ENCODE measurements at places on chromosomes 7 and 10.

- no peak for DNase-seq
Measured at GRCh38 chr7:80681272-80681885, 42.9 kb downstream of the CD36 start.

DNA sequence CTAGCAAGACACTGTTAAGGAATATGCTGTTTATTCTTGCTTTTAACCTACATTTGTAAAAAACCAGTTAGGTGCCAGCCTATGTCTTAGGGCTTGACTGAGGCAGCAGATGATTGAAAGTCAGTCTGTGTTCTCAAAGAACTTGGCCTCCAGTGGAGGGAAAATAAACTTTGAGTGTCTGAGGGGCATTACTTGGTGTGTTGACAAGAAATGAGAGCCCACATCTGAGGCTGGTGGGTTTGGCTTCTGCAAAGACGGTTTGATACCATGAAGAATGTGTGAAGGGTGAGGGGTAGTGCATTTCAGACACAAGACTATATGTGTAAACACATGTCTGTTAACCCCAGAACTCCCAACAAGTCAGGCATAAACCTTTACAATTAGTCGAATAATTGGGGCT is 28.5 kb downstream of the CCSER2 start:
- no peak for DNase-seq

GRCh38 chr10:132642732-132643008 is 105.1 kb downstream of the INPP5A start:
- DNase-seq = no peak

- no peak for DNase-seq
Measured at GRCh38 chr7:135741905-135742304, 6.7 kb downstream of the FAM180A start.

DNA sequence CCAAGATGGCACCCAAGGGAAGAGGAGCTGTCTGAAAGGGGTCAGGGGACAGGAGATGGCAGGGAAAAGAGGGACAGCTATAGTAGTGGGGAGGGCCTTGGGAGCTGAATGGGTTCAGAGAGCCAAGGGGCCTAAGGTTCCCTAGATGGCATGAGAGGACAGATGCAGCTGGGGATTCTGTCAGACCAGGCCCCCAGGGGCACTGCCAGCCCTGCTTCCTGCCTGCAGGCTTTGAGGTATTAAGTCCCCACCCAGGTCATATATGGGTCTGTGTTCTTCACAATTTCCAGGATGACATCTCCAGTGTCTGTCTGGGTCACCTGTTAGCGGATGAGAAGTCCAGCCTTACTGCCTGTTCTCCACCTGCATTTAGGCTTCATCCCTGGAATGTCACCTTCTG is 56.7 kb downstream of the NEURL1 start:
- DNase-seq = no peak

DNA sequence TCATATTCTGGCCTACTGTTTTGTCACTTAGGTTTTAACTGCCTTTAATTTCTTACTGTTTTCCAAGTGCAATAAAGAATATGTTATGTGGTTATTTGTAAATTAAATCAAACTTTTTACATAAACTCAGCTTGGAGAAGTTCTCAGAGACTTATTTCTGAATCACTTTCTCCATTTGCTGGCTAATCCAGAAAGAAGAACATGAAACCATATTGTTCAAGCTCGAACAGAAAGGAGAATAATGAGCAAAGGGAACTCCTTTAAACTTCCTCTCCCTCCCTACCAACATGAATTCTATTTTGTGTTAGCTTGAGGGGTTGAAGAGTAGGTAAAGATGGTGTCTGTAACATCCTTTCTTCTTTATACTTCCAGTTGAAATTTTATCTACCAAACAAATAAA is 52.3 kb downstream of the SHTN1 start:
- no peak for DNase-seq

DNA sequence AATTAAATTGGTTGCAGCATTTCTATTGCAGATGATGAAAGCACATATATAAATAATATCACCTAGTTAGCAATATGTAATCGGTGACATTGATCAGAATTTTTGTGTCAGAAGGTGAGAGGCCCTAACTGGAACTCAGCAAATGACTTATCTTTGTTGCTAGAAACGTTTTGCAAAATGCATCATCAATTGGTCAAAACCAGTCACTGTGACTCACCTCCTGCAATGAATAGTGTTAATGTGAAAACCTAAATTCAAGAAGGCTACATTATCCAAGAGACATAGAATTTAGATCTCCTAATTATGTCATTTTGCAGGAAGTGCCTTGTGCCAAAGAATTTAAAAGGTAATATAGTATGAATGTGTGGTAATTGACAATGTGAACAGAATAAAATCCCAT is 9.8 kb upstream of the PNLIPRP3 start:
- no peak for DNase-seq

DNA sequence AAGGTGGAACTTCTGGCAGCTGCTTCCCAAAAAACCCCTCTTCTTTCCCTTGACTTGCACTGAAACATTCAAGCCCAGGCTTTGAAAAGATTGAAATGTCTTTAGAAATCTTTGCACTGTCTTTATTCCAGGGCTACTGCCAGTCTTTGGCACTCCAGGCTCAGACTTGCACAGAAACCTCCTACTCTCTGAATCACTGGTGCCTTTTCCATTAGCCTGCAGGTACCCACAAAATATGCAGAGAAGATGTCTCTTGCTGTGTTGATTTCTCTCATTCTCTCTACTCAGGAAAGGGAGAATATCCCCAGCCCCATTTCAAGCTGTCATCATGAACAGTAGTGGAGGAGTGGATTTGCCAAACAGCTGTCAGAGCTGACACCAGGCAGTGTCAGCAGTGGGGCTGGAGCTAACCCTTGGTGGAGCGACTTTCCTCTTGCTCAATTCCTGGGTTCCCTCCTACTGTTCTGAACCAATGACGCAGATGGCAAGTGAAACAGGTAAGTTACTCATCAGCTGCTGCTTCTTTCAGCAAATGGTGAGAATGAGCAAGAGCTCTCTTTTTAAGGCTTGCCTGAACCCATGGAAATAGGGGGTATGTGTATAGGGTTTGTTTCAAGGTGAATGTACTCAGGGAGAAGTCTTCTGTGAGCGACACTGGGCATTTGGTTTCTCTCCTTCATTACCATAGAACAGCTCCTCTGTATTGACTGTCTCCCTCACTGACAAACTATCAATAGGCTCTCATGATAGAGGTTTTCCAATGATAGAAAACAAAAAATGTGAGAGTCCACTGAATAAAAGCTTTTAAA is 362.4 kb downstream of the ADRA2A start:
- no peak for DNase-seq
